Activated CD4-positive, CD25-positive, alpha-beta regulatory T cell (primary cell): ENCODE measurements at places on chromosomes 11 and 22.

GRCh38 chr11:10409207-10409661, 45.8 kb upstream of the AMPD3 start:
- no peak for DNase-seq

DNA sequence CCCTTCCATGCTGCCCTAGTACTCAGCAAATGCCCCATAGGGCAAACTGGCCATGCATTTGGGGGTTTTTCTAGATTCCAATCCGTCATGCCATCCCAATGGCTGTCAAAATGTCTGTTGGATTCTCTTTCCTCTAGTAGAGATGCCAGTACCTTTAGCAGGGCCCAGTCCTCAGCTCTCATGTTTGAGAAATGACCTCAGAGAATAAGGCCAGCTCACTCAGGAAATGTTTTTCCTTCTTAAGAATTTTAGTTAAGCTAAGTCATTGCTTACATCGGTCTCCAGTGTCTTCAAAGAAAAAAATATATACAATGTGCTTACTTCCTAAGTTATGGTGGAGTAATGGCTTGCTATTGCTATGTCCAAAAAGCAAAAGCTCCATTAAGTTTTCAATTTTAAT, 14.1 kb upstream of the ALKBH3 start:
- no peak for DNase-seq

DNA sequence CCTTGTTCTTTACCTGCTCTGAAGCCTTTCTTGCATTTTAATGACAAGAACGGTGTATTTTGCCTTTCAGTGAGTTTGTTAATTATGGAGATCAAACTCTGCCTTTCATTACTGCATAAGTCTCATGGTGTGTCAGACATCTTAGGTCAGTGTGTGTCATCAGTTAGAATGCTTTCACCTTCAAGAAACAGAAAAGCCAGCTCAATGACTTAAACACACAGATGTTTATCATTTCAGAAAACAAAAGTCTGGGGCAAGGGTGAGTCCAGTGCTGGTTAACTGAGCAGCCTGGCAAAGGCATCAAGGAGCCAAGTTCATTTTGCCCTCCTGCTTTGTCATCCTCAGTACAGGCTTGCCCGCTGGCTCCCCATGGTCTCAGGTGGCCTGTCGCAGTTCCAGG, 54.5 kb downstream of the PACS1 start:
- DNase-seq: no peak

- no peak for DNase-seq
Measured at GRCh38 chr11:22162756-22163155, 30.1 kb upstream of the ANO5 start.

GRCh38 chr11:79973721-79974617, 533.1 kb upstream of the TENM4 start:
- DNase-seq: no peak

DNA sequence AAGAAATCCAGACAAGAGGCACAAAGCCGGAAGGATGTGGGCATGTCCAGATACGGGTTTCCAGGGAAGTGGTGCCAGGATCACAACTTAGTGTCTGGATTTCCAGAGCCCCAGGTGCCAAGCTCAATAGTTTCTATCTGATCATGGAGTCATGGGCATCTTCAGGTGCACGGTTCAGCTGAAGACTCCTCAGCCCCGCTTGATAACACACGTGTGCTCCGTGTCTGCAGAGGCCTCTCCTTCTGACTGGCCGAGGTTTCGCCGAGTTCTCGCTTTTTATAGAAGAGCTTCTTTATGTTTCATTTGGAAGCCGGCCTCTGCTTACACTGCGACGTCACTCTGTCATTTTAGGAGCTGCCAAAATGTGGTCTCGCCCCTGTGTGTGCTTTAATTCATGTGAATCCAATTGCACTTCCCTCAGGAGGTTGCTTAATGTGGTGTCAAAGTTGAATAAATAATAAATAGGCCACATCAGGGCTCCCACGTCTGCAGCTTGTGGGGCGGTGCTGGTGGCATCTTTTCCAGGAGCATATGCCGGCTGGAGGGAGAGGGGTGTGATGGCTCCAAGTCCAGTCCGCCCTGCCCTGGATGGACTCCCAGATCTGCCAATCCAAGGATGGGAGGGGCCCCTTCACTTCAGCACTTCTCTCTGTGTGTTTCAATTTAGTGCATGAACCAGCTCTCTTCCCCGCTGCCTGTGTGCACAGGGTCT, 1410.8 kb downstream of the TBC1D22A start:
- DNase-seq: no peak

DNA sequence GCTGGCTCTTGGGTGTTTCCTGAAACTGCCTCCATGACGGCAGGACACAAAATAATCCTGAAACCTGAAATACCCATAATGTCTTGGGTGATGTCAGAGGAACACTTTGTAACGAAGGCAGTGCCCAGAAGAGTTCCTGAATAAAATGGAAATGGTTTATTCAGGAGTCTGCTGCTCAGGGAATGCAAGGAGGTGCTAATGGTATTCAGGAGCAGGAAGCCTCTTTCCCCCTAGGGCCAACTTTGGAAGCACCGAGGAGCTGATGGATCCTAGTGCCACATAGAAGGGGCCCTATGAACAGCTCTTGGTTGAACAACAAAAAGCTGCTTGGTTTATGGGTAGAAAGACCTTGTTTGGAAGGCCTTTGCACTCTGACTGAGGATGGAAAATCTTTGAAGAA, 15.5 kb downstream of the TREH start:
- DNase-seq: no peak

- no peak for DNase-seq
Measured at GRCh38 chr11:17351172-17351509, 459 bp upstream of the NCR3LG1 start.

GRCh38 chr11:12731841-12732336, 57.7 kb downstream of the TEAD1 start:
- DNase-seq: no peak

GRCh38 chr11:118744046-118744445, 46.9 kb downstream of the DDX6 start:
- DNase-seq: no peak

GRCh38 chr22:27194096-27194748, 536.8 kb downstream of the MIAT start:
- DNase-seq: no peak

GRCh38 chr22:49466878-49467595, 360.6 kb downstream of the BRD1 start:
- no peak for DNase-seq

DNA sequence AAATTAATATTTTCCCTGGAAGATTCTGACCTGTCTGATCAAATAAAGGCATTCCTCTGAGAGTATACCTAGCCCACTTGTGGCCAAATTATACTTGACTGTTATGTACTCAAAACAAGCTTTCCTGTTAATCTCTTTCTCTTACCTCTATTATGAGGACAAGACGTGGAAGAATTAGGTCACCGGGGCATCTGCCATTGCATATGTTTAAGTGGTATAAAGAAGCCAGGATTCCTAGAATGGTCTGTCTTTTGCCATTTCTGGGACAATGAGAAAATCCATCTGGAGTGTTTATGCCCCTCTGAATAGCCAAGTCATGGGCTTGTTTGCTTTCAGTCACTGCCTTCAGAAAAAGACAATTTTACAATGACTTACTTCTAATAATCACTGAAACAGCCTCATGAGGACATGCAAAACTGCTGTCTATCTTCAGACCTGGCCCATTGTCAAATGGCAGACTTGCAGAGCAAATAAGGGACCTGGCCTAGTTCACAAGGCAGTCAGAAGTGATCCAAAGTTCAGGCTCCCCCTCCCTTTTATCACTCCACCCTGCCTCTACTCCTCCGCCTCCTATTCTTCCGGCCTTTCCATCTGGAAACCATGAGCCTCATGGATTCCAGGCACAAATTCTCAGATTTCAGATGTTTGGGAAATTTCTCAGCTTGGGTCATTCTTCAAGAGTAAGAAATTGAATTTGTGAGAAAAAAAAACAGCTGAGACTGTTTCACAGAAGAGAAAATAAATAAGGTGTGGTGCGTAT, 128.1 kb upstream of the LDLRAD3 start:
- DNase-seq: no peak

- no peak for DNase-seq
Measured at GRCh38 chr22:23899042-23899745, 5.0 kb downstream of the MIF start.

- no peak for DNase-seq
Measured at GRCh38 chr11:111205632-111206385, 39.7 kb upstream of the POU2AF2 start.

GRCh38 chr22:48576333-48577013, 1251.2 kb downstream of the BRD1 start:
- no peak for DNase-seq

DNA sequence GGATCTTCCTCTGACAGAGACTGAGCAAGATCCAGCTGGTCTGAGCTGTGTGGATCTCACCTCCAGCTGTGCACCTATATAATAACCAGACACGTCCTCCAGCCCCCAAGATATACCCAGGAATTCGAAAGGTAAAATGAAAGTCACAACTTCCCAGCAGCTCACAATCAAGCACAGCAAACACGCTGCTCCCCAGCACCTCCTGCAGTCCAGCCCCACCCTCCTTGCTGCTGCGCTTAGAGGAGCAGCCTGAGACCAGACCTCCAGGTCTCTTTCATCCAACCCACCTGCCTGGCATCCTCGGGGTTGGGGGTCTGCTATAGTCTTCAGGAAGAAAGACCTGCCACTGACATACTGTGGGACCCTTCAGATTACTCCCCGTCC, 3.0 kb upstream of the APOL4 start:
- no peak for DNase-seq

- DNase-seq: no peak
Measured at GRCh38 chr11:126720539-126721235, 279.9 kb downstream of the KIRREL3 start.

- DNase-seq: no peak
Measured at GRCh38 chr11:93403930-93404329, 73.4 kb downstream of the DEUP1 start.

DNA sequence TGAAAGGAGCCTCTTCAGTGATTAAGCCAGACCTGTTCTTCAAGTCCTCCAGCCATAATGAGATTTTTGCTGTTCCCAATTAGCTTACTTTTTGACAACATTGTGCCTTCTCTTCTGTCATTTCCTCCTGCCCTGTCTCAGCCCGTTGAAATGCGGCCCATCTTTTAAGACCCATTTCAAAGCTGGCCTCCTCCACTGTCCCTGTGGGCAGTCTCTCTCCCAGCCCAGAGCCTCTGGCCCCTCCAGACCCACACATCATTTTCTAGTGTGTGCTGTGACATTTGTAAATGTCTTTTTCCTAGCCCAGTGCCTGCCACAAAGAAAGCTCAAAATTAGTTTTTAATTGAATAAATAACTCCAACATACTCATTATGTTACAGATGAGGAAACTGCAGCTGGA, 70.9 kb downstream of the BUD13 start:
- DNase-seq: no peak

- no peak for DNase-seq
Measured at GRCh38 chr11:102560555-102561011, 30.0 kb upstream of the MMP7 start.

- DNase-seq: no peak
Measured at GRCh38 chr11:35427071-35427470, 7.7 kb upstream of the SLC1A2 start.

GRCh38 chr22:30294830-30295229, 5.5 kb upstream of the CASTOR1 start:
- no peak for DNase-seq

- DNase-seq: no peak
Measured at GRCh38 chr22:23404689-23405365, 175.3 kb downstream of the IGLL1 start.

GRCh38 chr11:133816146-133816870, 29.0 kb downstream of the SPATA19 start:
- DNase-seq: no peak

- DNase-seq: no peak
Measured at GRCh38 chr11:3145206-3145520, 19.9 kb downstream of the OSBPL5 start.

GRCh38 chr11:109490953-109491635, 69.1 kb downstream of the C11orf87 start:
- DNase-seq: no peak

DNA sequence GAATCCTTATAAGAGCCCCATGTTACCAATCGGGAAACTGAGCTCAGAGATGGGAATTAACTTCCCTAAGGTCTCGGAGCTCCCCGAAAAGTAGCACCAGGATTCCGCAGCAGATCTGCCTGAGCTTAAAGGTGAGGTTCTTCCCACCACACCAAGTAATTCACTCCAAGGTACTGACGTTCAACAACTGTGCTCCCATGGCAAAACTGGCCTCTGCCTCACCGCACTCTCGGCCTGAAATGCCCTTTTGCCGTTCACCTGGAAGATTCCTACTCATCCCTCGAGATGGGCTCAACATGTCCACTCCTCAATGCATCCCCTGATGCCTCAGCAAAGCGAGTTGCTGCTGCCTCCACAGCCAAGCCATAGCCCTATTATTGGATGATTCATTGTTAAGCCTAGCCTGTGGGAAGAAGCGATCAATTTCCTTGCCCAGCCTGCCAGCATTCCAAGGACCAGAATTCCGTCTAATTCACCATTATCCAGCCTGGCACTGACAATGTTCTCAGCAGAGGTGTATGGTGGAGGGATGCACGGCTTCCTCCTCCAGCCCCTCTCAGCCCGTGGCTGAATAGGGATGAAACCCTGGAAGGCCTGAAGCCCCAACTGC, 4.2 kb downstream of the PLAAT3 start:
- no peak for DNase-seq

GRCh38 chr11:38648604-38649003, 2050.6 kb upstream of the RAG2 start:
- DNase-seq: no peak

GRCh38 chr11:85749287-85749834, 61.6 kb downstream of the SYTL2 start:
- DNase-seq: no peak

DNA sequence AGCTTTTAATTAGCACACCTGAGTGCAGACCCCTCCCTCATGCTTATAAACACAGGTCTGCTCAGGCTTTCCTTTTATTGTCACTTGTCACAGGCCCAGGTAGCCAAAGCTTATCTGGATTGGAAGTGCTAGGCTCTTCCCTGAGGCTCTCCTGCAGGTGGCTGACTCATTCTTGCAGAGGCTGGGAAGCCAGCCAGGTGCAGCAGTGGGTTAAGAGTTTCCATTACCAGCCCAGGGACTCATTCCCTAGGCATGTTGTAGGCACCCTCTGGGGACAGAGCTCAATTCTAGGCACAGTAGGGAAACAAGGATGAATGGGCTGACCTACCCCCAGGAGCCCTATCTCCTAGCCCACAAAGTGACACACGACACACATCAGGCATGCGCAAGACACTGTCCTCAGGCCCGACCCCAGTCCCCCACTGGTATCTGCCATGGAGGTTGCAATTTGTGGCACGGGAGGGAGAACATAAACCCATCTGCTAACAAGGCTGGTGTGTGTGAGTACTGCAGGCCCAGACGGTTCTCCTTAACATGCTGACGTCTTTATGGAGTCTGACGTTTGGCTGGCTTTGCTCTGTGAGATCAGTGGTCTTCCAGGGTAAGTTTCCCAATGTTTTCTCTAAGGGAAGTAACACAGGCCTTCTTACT, 94.2 kb downstream of the ABTB2 start:
- no peak for DNase-seq
